Activated CD4-positive, alpha-beta memory T cell treated with anti-CD3 and anti-CD28 coated beads, Interleukin-2, amount 10 ng/mL, durations not matched to agents 7 days and 5 days (primary cell): ENCODE measurements at places on chromosomes 3 and 15. TPM values are rescaled to one million over a fixed set of nuclear protein-coding genes. Genes with fewer than 3 reads are reported as not detected.

ARRDC4 gene
- total RNA-seq, result 0.13 TPM

ROBO1 gene
- total RNA-seq, result not detected

ENTPD3 gene
- total RNA-seq, result not detected

RBSN gene
- 19.4 TPM for total RNA-seq

CTXND1 gene
- not detected for total RNA-seq

TMEM44 gene
- total RNA-seq, result 7.1 TPM

CD276 gene
- 1.6 TPM for total RNA-seq

GABRA5 gene
- total RNA-seq, result not detected

LTF gene
- total RNA-seq, result not detected

ELP6 gene
- total RNA-seq, result 34.9 TPM

TMEM212 gene
- not detected for total RNA-seq

HES1 gene
- 11.2 TPM for total RNA-seq

P2RY13 gene
- total RNA-seq, result not detected

STRIT1 gene
- total RNA-seq, result not detected

GABRG3 gene
- not detected for total RNA-seq

DAZL gene
- not detected for total RNA-seq

PPP1R14D gene
- total RNA-seq, result not detected

IREB2 gene
- 61.5 TPM for total RNA-seq

GHSR gene
- not detected for total RNA-seq

PLA2G4F gene
- not detected for total RNA-seq

CCDC39 gene
- total RNA-seq, result not detected

SSUH2 gene
- total RNA-seq, result not detected

ZNF445 gene
- total RNA-seq, result 19.6 TPM

IL17RC gene
- total RNA-seq, result 0.45 TPM

SHC4 gene
- 2.8 TPM for total RNA-seq

CPA3 gene
- not detected for total RNA-seq

LRRC2 gene
- total RNA-seq, result 0.35 TPM

ANO10 gene
- 19.9 TPM for total RNA-seq

C2CD4A gene
- 0.23 TPM for total RNA-seq

ATP8B4 gene
- 19.9 TPM for total RNA-seq

CEP19 gene
- total RNA-seq, result 5.3 TPM

SYNPR gene
- not detected for total RNA-seq

HYAL1 gene
- 0.35 TPM for total RNA-seq

ISLR gene
- total RNA-seq, result not detected

GRM2 gene
- 1.7 TPM for total RNA-seq

DLL4 gene
- total RNA-seq, result not detected

SLC35G2 gene
- total RNA-seq, result 0.80 TPM

CA12 gene
- total RNA-seq, result 0.20 TPM

GMNC gene
- not detected for total RNA-seq

CCR2 gene
- 167 TPM for total RNA-seq

CPB1 gene
- total RNA-seq, result not detected

TRIM42 gene
- not detected for total RNA-seq

PCOLCE2 gene
- total RNA-seq, result 0.38 TPM

FEZF2 gene
- total RNA-seq, result not detected

IL17RE gene
- total RNA-seq, result 1.7 TPM

SPINK8 gene
- not detected for total RNA-seq

KNG1 gene
- not detected for total RNA-seq
